ENCODE measurements at places on chromosomes 12 and 14.

GRCh38 chr12:115710104-115710564 lies 567.4 kb downstream of the MED13L start:
- DNase-seq, result no peak

DNA sequence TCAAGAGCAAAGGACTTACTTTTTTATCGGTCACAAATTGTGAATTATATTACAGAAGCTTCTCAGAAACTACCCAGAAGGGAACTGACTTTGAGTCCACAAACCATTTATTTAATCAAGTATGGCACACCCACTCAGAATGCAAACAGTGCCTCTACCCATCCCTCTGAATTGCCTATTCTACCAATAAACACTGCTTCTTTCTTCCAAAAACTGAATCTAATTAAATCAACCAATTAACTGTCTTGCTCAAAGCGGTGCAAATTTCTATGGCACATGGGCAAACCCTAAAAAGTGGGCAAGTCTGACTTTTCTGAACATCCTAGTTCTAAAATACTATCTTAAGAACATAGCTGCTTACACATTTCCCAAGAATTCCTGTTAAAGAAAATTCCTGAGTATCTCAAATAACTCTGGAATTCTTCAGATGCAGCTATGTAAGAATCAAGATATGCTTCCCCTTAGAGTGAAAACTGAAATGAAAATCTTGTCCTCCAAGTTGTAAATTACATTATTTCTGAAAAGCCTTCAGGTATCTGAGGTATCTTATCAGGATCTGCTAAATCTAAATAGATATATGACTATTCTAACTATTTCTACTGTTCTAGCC lies 4.3 kb downstream of the SPTLC2 start:
- DNase-seq, result no peak

DNA sequence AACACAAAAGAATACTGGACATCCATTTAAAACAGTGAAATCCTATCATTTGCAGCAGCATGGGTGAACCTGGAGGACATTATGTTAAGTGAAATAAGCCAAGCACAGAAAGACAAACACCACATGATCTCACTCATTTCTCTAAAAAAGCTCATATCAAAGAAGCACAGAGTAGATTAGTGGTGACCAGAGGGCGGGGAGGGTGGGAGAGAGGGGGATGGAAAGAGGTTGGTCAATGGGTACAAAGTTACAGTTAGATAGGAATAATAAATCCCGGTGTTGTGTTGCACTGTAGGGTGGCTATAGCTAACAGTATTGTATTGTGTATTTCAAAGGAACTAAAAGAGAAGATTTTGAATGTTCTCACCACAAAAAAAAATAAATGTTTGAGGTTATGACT lies 52.4 kb downstream of the DUSP6 start:
- DNase-seq, result no peak

DNA sequence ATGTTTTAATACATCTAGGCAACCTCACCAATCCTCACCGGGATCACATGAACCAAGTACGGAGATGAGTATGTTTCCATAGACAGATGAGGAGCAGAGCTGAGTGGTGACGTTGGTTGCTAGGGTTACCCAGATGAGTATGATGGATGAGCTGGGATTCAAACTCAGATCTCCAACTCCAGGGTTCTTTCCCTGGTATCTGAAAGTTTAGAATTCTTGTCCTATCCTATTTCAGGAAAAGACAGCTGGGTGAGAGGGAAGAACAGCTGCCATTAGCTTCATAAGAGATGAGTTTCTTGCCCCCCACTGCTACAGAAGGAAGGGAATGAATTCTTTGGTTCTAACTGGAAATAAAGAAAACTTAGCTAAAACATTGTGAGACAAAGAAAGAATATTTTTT lies 728.9 kb upstream of the TBX3 start:
- no peak for DNase-seq

DNA sequence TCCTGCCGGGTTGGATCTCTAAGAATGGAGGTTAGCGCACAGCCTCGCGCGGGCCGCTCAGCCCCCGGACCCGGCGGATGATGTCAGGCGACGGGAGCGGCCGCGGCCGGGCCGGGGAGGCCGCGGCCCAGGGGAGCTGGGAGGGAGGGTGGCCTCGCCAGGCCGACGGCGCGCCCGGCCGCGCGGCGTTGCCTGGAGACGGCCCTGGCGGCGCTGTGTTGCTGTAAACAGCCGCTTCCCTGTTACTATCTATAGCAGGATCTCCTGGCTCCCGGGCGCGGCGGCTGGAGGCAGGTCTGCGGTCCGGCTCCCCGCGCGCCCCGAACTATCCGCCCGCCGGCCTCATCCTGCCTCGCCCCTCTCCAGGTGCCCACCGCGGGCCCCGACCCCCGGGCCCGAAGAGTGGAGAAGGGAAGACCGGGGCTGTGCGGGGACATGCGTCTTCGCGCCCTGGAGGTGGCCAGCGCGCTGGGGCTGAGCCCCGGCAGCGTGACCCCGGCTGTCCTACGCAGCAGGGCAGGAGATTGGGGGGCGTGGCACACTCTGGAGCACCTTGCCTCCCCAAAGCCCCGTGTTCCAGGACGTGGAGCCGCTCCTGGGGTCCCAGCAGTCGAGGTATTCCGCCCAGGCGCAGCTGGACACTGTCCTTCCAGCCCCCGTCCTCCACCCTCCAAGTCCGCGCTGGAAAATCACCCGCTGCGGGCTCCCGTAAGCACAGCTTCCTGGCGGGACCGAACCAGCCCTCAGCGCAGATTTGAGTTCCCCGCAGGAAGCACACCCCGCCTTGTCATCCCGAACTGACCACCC lies 1.4 kb upstream of the FOS start:
- peak; percentile 90 for DNase-seq

DNA sequence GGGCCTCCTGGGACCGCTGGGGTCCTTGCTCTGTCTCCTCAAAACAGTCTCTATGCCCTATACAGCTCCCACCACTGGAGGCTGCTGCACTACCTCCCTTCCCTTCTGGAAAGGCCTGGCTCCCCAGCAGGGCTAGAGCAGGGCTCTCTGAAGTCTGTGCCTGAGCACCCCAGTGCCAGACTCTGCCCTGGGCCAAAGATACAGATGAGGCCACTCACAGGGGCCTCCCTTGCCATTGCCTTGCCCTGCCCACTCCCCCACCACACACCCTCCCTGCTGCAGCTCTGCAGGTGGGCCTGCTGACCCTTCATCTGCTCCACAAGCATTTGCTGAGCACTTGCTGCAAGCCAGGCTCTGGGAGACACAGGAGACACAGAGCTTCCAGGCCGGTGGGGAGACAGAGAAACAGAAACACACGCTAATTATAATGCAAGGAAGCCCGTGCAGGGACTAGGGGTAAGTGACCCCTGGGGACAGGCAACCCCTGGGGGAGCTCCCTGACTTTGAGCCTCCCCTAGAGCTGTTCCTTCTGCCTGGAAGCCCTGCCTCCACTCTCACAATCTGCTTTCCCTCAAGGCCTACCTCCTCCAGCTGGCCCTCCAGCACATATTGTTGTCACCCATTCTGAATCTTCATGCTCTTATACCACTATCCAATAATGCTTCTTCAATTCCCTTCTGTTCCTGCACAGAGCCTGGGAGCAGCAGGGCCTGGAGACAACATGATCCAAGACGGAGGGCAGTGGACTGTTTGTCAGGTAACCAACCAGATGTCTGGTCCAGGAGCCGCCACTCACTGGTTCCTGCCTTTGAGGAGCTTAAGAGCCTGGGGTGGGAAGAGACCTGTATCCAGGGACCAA lies 32.6 kb upstream of the PNMA1 start:
- DNase-seq, result no peak

- DNase-seq, result no peak
These were observed 72.7 kb downstream of the DYRK2 start for GRCh38 chr12:67721248-67721647.

- no peak for DNase-seq
These were observed 19.2 kb downstream of the OAS2 start for GRCh38 chr12:112997506-112997905.

Measured in CD4-positive, alpha-beta T cell treated with Interleukin-12 subunit alpha and Interleukin-12 subunit beta, for 1 hour (primary cell).